CD4-positive, alpha-beta T cell treated with Interleukin-4 for 4 hours (primary cell): ENCODE measurements at places on chromosomes 7 and 10.

DNA sequence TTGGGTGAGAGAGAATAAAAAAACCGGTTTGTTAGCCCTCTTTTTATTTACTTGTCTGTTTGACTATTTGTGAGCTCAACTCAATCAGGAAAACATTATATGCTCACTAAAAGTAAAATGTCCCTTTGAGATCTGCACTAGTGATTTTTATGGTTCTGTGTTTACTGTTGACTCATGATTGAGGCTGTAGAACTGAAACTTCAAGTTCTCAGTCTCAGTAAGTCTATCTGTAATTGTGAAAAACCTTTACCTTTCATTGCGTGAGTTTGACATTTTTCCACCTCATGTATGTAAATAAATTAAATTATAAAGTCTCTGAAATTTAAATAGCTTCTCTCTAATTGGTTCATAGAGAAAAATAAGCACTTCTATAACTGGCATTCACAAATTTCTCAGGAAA is 17.0 kb upstream of the CASD1 start:
- no peak for DNase-seq

GRCh38 chr10:28036587-28036986 is 37.7 kb upstream of the ODAD2 start:
- DNase-seq: no peak

DNA sequence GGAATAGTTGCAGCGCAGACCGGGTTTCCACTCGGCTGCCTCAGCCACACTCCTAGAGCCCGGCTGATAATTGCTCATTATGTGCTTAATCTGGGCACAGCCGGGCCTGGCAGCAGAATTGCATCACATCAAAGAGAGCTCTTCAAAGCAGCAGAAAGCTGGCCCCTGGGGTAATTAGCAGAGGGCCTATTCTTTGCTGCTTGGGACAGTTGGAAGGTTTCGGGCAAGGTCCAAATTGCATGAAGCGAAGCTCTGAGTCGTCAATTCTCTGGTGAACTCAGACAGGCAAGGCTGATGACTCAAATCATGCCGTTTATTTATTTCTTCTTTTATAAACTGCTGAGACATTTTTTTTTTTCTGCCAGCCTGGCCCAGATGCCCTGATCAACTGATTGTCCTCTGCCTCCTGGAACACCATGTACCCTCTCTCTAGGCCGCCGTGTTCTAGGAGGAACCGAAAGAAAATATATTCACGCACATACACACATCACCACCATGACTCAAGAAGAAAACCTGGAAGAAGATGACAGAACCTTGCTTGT is 242.2 kb downstream of the RAB11FIP2 start:
- DNase-seq: no peak

DNA sequence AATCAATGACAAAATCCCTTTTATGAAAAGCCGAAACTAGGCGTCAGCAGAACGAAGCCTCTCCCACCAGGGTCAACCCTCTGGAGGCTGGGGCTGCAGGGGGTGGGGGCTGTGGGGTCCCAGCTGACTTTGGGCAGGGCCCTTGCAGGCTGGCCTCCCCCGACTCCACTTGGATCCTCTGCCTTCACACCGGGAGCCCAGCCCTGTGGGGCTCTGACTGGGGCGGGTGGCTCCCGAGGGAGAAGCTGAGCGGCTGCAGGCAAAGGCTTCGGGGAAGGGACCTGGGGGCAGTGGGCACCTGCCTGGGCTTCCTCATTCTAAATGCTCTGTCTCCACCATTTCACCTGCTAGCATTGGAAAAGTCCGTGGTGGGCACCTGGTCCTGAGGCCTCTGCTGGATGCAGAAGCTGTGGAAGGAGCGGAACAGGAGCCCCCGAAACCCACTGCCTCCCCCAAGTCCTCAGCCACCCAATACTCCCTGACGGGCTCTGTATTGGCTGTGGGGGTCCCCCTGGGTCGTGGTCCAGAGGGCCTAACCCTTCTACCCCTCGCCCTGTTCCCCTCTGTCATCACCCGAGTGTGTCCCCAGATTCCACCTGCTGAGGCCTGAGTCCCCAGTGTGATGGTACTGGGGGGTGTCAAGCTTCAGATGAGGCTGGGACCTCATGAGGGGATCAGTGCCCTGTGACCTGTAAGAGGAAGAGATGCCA is 108.6 kb downstream of the DNAJB6 start:
- no peak for DNase-seq

DNA sequence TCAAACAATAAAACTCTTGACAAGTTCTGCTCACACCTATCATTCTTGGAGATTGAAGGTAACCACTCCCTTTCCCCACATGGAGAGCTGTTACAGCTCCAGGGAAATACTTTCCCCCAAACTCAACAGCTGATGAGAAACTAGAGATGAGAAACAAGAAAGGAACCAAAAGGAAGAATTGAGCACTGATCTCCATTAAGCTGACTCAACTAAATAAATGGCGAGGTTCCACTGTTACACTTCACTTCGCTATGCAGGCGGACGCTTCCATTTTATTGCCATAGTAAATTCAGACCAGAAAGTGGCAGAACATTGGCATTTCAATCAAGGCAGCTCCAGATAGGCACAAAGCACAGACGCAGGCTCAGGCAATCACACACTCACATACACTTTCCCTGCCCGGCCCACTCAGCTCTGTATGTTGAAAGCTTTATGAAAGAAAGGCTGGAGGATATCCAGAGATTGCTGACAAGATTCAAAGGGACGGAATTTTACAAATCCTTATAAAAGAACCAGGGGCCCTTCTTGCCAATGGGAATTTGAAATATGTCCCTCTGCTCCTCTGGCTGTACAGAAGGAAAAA is 11.5 kb upstream of the YAE1 start:
- DNase-seq: no peak

- no peak for DNase-seq
Observed at GRCh38 chr10:21487416-21488180, 37.9 kb downstream of the SKIDA1 start.

- DNase-seq: no peak
Observed at GRCh38 chr10:26156019-26156418, 60.6 kb upstream of the GAD2 start.

DNA sequence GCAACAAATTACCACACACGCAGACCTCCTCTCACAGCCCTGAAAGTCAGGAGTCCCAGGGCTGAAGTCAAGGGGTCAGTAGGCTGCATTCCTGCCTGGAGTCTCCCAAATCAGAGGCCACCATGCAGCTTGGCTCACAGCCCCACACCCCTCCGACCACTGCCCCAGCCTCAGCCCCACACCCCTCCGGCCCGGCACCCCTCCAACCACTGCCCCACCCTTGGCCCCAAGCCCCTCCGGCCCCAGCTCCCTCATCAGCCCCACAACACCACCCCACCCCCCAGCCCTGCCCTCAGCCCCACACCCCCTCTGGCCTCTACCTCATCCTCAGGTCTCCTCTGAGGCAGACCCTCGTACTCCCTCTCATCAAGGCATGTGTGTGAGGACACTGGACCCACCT is 85.7 kb downstream of the DIP2C start:
- no peak for DNase-seq

GRCh38 chr10:78811174-78811573 is 257.6 kb upstream of the ZMIZ1 start:
- no peak for DNase-seq

DNA sequence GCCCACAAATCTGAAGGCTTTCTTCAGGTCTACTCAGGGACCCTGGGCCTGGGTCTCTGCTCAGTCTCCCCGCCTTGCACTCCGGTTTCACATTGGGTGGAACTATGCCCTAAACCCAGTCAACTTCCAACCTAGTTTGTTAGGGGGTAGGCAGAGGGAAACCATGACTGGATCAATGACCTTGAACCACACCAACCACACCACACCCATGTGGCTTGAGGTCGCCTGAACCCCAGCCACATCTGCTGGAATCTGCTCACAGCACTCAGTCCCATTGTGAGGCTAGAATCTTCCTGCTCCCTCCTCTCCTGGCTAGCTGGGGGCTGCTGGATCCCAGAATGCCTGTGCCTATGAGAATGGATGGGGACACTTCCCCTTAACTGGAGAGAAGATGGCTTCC is 17.9 kb downstream of the RFC2 start:
- no peak for DNase-seq

- DNase-seq: no peak
Observed at GRCh38 chr10:6019796-6020195, 42.4 kb downstream of the IL2RA start.

DNA sequence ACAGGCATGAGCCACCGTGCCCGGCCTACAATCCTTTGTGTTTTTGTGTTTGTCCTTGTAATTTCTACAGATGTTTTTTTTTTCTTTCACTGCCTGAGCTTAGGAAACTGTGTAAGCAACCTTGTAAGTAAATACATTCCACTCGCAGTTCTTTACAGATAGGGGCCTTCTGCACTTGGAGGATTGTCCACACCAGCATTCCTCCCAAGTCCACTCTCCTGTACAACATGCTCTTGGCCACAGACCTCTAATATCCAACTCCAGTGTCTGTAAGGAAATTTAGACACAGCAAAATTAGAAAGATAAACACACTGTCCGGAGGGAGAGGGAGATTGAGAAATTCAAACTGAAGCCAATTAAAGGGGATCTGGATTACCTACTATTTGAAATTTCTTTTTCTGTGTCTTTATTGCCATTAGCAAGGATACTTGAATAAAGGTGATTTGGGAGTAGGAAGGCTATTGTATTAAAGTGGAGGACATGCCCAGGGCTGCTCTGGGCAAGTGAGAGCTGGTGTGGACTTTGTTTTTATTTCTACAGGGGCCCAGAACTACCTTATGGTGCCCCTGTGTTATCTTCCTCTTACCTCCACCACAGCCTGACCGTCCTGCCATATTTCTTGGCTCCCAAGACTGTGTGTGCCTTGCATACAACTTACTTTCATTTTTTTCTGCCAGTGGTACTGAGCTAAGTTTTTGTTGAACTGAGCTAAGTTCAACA is 9.7 kb downstream of the MXI1 start:
- DNase-seq: no peak

DNA sequence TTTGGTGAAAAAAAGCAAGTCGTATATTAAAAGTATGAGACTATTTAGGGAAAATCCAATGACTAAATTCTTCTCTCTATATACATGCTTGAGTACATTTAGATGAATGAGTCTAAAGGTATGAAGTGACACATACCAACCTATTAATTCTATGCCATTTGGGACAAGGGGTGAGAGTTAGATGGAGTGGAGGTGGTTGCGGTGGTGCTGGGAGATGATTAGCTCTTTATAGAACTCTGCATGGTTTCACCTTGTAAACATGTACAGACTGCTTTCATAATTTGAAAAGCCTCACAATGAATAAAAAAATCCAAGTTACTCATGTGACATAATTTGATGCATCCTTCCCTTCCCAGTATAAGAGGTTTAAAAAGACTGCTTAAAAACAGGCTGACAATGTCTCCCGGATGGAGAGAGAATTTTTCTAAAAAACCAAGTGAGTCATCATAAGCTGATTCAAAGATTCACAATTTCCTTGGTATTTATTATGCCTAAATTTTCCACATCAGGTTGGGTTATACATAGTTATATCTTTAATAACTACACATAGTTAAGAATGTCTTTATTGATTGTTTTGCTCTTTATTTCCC is 572.8 kb downstream of the REEP3 start:
- DNase-seq: no peak

DNA sequence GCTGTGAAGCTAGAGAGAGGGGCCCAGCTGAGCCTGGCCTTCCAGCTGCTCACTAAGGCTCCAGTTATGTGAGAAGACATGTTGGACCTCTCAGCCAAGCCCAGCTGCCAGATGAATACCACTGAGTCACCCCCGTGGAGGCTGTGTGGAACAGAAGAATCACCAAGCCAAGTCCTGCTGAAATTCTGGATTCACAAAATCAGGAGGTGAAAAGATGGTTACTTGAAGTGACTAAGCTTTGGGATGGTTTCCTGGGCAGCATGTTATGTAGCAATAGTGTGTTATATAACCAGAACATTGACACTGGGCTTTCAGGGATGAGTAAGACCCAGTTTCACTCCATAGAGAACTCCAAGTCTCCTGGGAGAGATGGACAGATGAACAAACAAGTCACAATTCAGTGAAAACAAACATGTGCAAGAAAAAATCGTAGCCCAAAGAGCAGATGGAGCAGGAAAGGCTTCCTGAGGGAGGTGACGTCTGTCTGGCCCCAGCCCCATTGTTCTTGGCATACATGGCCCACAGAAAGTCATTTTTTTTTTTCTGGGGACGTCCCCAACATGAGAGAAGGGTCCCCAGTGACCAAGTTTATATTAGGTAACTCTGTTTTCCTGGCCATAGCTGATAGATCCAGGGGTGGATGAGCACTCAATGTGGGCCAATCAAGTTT is 64.1 kb upstream of the PDZD8 start:
- no peak for DNase-seq

GRCh38 chr7:155619634-155620271 is 24.7 kb upstream of the RBM33 start:
- no peak for DNase-seq

- no peak for DNase-seq
Observed at GRCh38 chr7:82760831-82761230, 317.3 kb upstream of the CACNA2D1 start.

DNA sequence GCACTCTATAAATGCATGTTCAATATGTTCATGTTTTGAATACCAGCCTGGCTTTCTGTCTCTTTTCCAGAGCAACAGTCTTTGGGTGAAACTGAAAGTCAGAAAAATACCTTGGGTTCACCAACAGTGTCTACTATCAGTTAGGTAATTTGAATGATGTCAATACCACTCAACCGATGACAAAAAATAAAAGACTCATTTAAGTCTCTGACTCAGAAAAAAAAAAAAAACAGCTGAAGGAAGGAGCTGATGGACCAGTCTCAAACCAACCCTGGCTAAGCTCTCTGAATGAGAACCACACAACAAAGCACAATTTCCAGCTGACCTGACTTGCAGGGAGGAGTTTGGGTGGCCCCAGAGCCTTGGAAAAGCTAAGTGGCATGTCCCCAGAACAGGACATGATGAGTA is 42.5 kb downstream of the ABLIM1 start:
- DNase-seq: no peak

GRCh38 chr10:34826857-34827766 is 12.0 kb upstream of the PARD3 start:
- no peak for DNase-seq

DNA sequence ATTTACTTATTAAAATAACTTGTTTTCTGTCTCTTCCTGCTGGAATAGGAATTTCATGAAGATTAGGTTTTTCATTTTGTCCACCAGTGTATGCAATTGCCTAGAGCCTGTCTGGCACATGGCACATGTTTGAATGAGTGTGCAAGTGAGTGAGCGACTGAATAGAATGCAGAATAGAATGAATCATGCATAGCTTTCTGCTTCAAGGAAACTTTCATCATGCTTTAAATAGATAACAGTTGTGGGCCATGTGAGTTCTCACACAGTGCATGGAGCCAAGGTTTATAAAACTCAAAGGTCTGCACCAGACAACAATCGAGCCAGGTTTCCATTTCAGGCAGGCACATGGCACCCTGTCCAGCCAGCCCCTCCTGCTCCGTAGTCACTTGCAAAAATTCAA is 74.2 kb upstream of the HECW1 start:
- DNase-seq: no peak

DNA sequence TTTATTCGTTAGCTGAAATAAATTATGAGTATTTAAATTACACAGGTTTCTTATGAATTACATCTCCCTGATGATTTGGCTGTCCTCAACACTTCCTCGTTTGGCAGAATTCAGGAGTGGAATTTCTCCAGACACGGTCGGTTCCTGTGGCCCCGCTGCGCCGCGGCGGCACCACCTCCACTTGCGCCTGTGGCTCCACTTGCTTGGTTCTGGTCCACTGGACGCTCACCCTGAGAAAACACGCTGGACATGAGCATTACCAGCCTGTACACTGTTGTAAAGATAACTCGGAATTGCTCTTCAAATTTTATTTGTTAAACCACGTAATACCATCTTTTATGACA is 85.3 kb downstream of the ZNF33B start:
- no peak for DNase-seq
